Breast epithelium (tissue), 4 donors: ENCODE measurements at places on chromosomes 12 and 14. TPM values are rescaled to one million over a fixed set of nuclear protein-coding genes. Genes with fewer than 3 reads are reported as not detected.

PPFIBP1 gene
- 34.4 TPM for total RNA-seq

NR1H4 gene
- total RNA-seq, result 0.15 TPM

NDUFB1 gene
- total RNA-seq, result 211 TPM

UNC79 gene
- total RNA-seq, result 0.29 TPM

DAAM1 gene
- total RNA-seq, result 64.2 TPM

DNA sequence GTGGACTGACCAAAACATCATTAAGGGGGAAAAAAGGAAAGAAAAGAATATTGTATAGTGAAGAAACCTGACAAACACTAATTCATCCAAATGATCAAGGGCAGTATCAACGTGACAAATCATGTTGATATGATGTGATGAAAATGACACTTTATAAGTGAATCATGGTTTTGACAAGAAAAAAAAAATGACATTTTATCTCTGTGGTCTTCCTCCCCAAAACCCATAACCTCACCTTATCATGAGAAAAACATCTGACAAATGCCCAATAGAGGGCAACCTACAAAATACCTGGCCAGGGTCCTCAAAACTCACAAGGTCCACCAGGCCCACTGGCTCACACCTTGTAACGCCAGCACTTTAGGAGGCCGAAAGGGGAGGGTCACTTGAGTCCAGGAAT, 13.8 kb downstream of the TMED10 start:
- no peaks in the 10 kb centered on the region for H3K4me1 ChIP-seq
- no peak for DNase-seq
- no peaks in the 10 kb centered on the region for H3K36me3 ChIP-seq
- no peaks in the 10 kb centered on the region for H3K27me3 ChIP-seq
- no peak overlapping the region for H3K27ac ChIP-seq
- H3K4me3 ChIP-seq, result no peak overlapping the region

DNA sequence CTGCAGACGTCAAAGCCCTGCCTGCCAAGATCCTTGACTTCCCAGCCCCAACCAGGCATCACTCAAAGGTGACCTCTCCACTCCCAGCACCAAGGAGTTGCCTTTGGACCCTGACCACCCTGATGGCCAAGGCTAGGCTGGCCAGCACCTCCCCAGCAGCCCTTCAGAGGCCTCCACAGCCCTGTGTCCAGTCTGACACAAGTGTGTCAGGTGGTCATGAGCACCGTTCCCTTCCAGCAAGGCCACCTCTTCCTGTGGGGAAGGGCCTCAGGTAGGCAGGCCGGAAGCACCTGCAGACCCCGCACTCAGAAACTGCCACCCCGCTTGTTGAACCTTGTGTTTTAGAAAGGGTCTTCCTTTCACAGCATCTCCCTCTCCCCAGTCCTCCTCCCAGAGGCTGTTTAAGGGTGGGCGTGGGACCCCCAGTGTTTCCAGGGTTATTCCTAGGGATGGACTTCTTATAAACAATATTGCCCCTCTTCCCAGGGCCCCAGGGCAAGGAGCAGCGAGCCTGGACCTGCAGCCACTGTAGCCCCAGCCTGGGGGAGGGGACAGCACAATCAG, 13.2 kb upstream of the INF2 start:
- H3K36me3 ChIP-seq, result no peaks in the 10 kb centered on the region
- DNase-seq, result no peak
- H3K27ac ChIP-seq, result peak overlapping the region; percentile 90
- peaks cover 11% of the 10 kb centered on the region for H3K4me1 ChIP-seq

DNA sequence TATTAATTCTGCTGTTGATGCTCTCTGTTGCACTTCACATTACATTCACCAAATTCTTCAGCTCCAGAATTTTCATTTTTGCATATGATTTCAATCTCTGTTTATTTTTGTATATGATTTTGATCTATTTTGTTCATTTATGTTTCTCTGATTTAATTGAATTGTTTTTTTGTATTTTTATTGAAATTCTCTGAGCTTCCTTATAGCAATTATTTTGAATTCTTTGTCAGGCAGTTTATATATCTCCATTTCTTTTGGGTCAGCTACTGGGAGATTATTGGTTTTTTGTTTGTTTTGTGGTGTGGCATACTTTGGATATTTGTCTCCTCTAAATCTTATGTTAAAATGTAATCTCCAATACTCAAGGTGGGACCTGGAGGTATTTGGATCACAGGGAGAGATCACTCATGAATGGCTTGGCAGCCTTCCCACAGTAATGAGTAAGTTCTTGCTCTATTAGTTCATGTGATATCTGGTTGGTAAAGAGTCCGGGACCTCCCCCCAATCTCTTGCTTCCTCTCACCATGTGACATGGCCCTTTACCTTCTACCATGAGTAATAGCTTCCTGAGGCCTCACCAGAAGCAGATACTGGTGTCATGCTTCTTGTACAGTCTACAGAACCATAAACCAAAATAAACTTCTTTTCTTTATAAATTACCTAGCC, 8.7 kb upstream of the TCL1A start:
- no peak overlapping the region for H3K4me3 ChIP-seq
- H3K27ac ChIP-seq, result no peak overlapping the region
- H3K4me1 ChIP-seq, result no peaks in the 10 kb centered on the region
- H3K36me3 ChIP-seq, result no peaks in the 10 kb centered on the region
- DNase-seq, result no peak

DNA sequence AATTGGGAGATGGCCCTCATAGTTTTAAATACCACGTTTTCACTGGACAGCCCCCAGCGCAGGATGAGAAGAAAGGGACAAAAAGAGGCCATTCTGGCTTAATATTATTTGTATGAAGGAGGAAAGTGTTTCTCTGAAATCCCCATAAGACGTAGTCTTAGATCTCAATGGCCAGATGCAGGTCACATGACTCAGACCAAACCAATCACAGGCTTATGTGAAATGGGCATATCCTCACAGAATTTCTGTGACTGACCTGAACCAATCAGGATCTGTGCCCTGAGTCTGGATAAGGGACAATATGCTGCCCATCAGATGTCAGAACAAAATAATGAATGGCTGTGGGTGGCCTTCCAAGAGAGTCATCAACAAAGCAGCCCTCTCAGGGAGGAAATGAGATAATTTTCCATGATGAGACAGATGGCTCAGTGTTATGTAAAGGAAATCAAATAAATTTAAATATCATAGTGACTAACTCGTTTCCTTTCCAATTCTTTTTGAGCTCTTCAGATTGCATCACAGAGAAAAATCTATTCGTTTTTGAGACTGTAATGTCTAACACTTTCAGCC, 1009.5 kb upstream of the TMEM132C start:
- no peak overlapping the region for H3K27ac ChIP-seq
- no peaks in the 10 kb centered on the region for H3K4me1 ChIP-seq
- no peaks in the 10 kb centered on the region for H3K27me3 ChIP-seq
- no peak overlapping the region for H3K4me3 ChIP-seq

- H3K4me3 ChIP-seq, result no peak overlapping the region
- peak overlapping the region; percentile 81 for H3K27ac ChIP-seq
- no peaks in the 10 kb centered on the region for H3K27me3 ChIP-seq
- H3K36me3 ChIP-seq, result no peaks in the 10 kb centered on the region
- H3K4me1 ChIP-seq, result peaks cover 25% of the 10 kb centered on the region
Measured at GRCh38 chr12:109727746-109728726, 14.4 kb downstream of the FAM222A start.

DNA sequence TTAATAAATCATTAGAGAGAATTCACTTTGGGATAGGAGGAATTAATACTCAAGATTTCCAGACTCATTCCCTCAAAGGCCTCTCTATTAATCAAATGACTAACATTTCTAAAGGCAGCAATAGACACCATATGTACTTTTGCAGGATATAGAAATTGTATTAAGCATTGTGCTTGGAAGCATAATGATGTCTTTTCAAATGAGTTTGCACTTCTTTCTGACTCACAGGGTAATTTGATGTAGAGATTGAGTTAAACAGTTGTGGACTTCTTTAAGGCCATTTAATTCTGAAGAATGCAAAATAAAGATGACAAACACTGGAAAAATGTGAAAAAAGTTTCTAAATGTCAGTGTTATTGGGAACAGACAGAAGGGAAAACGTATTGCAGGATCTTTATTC, 63.4 kb upstream of the CSRP2 start:
- no peaks in the 10 kb centered on the region for H3K36me3 ChIP-seq
- no peak overlapping the region for H3K4me3 ChIP-seq
- H3K27me3 ChIP-seq, result no peaks in the 10 kb centered on the region
- no peak overlapping the region for H3K27ac ChIP-seq

- H3K27ac ChIP-seq, result no peak overlapping the region
- no peaks in the 10 kb centered on the region for H3K36me3 ChIP-seq
- no peak overlapping the region for H3K4me3 ChIP-seq
- peaks cover 6% of the 10 kb centered on the region for H3K4me1 ChIP-seq
- DNase-seq, result no peak
- no peaks in the 10 kb centered on the region for H3K27me3 ChIP-seq
Measured at GRCh38 chr12:69466867-69467266, 3.3 kb upstream of the FRS2 start.

GRCh38 chr14:75993567-75994041, 8.0 kb downstream of the IFT43 start:
- H3K36me3 ChIP-seq, result no peaks in the 10 kb centered on the region
- no peaks in the 10 kb centered on the region for H3K27me3 ChIP-seq
- H3K27ac ChIP-seq, result no peak overlapping the region
- H3K4me3 ChIP-seq, result no peak overlapping the region
- no peak for DNase-seq
- H3K4me1 ChIP-seq, result no peaks in the 10 kb centered on the region

DNA sequence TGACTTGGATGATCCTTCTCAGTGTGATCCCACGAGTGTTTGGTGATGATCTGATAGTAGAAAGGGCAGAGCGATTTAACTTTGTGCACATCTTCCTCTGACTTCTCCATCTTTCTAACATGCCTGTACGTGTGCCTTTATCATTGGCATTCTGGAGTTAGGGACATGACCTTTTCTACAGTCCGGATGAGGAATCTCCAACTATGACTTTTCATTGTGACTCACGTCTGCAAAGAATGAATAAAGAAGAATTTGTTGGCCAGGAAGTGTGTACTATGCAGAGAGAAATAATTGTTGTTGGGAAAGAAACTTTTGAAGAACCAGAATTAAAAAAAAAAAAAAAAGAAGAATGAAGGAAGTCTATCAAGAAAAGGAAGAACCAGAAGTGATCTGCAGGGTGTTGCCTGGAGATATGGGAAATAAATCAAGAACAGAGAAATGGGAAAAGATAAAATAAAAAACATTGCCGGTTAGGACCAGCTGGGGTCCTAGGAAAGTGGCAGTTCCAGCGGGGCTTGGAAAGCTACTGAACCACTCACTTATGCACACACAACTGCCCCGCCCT, 25.3 kb downstream of the PPFIBP1 start:
- DNase-seq, result no peak
- H3K4me1 ChIP-seq, result peaks cover 5% of the 10 kb centered on the region
- peak overlapping the region; percentile 23 for H3K4me3 ChIP-seq
- peak overlapping the region; percentile 81 for H3K27ac ChIP-seq
- no peaks in the 10 kb centered on the region for H3K36me3 ChIP-seq
- no peaks in the 10 kb centered on the region for H3K27me3 ChIP-seq

DNA sequence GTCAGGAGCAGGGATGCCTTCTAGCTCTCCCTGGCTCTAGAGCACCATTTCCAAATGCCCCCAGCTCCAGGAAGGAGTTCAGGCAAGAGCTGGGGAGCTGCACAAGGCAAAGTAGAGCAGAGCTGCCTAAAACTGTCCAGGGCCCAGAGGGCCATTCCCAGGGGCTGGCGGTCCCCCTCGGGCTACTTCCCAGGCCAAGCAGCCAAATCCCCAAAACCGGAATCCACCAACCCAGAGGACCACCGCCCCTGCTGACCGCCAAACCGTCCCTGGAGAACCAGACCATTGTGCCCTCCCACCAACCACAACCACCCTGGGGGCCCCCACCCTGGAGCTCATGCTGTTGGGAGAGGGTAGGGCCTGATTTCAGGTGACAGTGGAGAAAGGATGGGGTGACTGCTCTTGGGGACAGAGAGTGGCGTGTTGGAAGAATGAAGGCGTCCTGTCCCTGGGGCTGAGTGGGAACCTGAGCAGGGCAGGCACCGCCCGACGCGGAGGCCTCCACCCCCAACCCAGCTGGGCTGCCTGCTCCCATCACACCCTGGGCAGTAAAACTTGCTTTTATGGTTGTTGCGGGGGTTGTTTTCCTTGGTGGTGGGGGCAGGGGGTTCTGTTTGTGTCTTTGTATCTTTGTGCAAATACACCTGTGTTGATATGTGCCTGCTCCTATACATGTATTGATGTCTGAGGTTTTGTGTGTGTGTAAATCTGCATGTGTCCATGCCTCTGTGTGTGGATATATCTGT, 24.0 kb upstream of the KRT78 start:
- H3K27me3 ChIP-seq, result no peaks in the 10 kb centered on the region
- H3K4me1 ChIP-seq, result peaks cover 19% of the 10 kb centered on the region
- peak overlapping the region; percentile 98 for H3K27ac ChIP-seq
- H3K36me3 ChIP-seq, result no peaks in the 10 kb centered on the region
- no peak overlapping the region for H3K4me3 ChIP-seq

GRCh38 chr12:111157486-111157885, 211.4 kb downstream of the PHETA1 start:
- no peaks in the 10 kb centered on the region for H3K4me1 ChIP-seq
- H3K27ac ChIP-seq, result no peak overlapping the region
- H3K27me3 ChIP-seq, result no peaks in the 10 kb centered on the region
- no peak overlapping the region for H3K4me3 ChIP-seq
- no peaks in the 10 kb centered on the region for H3K36me3 ChIP-seq
